Activated CD4-positive, alpha-beta memory T cell treated with anti-CD3 and anti-CD28 coated beads for 36 hours (primary cell): ENCODE measurements at places on chromosomes 13 and 19. TPM values are rescaled to one million over a fixed set of nuclear protein-coding genes. Genes with fewer than 3 reads are reported as not detected.

DNA sequence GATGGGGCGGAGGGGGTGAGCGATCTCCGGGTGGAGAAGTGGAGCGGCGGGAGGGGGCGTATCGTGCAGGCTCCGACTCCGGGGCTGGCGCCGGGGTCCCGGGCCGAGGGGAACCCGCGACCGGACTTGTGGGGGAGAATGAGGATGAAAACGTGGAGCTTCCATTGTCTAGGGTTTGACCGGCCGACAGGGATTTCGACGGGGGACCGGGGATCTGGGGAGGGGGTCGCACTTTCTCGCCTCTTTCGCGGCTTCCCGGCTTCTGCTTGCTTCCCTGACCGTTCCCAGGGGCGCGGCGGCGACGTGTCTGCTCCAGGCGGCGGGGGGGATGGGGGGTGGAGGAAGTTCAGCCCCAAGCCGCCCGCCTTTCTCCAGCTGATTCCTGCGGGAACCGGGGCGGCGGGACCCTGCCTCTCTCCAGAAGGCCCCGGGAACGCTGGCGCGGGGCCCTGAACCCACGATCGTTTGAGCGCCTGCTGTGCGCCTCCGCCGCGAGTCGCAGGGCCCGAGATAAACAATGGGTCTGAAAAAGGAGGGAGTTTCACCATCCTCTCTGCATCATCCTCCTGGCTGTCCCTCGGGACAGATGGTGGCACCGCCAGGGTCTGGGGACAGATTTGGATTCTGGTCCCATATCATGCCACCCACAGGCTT lies 790 bp downstream of the TPM4 start:
- H3K4me3 ChIP-seq, result peak overlapping the region; percentile 97
- H3K36me3 ChIP-seq, result peaks cover 42% of the 10 kb centered on the region
- no peaks in the 10 kb centered on the region for H3K27me3 ChIP-seq
- peaks cover 61% of the 10 kb centered on the region for H3K4me1 ChIP-seq

The GSX1 gene
- not detected for total RNA-seq

GRCh38 chr13:113275387-113275786 lies 21.7 kb upstream of the LAMP1 start:
- H3K4me3 ChIP-seq, result no peak overlapping the region
- no peak overlapping the region for H3K27ac ChIP-seq
- H3K36me3 ChIP-seq, result peaks cover 2% of the 10 kb centered on the region
- DNase-seq, result peak; percentile 43
- H3K4me1 ChIP-seq, result no peaks in the 10 kb centered on the region
- H3K27me3 ChIP-seq, result no peaks in the 10 kb centered on the region

GRCh38 chr13:101530293-101530692 lies 77.8 kb downstream of the ITGBL1 start:
- peaks cover 7% of the 10 kb centered on the region for H3K27me3 ChIP-seq
- H3K4me1 ChIP-seq, result peaks cover 4% of the 10 kb centered on the region
- no peaks in the 10 kb centered on the region for H3K36me3 ChIP-seq
- no peak overlapping the region for H3K27ac ChIP-seq

DNA sequence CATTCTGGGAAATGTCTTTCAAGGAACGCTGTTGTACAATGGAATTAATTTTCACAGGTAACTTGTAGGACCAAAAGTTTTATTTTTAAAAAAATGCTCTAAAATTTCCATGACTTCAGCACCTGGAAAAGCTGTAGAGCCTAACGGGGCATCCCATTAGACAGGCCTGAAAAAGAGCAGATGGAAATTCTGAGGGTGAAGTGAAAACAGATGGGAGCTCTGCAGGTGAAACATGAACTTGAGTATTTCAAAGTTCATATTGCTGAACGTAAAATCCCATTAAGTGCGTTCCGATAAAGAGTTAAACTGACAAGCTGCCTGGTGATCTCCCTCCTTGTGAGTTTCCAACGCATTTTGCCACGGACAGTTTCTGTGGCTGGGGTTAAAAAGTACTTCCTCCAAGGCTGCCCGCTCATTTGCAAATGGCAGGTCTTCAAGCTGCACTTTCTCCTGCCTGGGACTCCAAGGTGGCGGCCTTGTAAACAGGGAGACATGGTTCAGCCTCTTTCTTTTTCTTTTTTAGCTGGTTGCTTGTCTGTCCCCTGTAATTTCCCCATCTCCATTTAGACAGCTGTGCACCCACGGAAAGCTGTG lies 450.4 kb downstream of the FGF9 start:
- H3K36me3 ChIP-seq, result no peaks in the 10 kb centered on the region
- H3K4me1 ChIP-seq, result peaks cover 13% of the 10 kb centered on the region
- no peak overlapping the region for H3K27ac ChIP-seq
- no peak overlapping the region for H3K4me3 ChIP-seq
- H3K27me3 ChIP-seq, result no peaks in the 10 kb centered on the region

GRCh38 chr19:36259211-36259610 lies 44.3 kb downstream of the ZNF146 start:
- H3K36me3 ChIP-seq, result peaks cover 8% of the 10 kb centered on the region
- no peak overlapping the region for H3K27ac ChIP-seq
- H3K4me1 ChIP-seq, result no peaks in the 10 kb centered on the region
- DNase-seq, result no peak

GRCh38 chr13:57740719-57741118 lies 109.2 kb downstream of the PCDH17 start:
- no peaks in the 10 kb centered on the region for H3K27me3 ChIP-seq
- no peak overlapping the region for H3K27ac ChIP-seq
- no peaks in the 10 kb centered on the region for H3K4me1 ChIP-seq
- H3K4me3 ChIP-seq, result no peak overlapping the region
- H3K36me3 ChIP-seq, result no peaks in the 10 kb centered on the region

DNA sequence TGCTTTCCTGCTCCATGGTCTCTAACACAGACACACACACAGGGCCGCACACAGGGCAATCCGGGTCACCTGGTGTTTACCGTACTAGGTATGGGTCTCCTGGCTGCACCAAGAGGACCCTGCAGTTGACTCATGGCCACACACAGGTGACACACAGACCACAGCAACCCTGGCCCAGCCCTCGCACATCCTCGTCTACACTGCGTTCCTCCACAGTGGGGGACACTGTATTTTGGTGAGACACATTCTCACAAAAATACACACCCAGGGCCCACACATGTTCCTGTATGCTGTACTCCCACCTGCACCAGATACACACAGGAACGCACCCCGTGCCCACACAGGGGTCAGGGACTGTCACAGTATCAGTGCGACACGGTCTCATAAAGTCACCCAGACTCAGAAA lies 12.8 kb downstream of the PDE4A start:
- H3K36me3 ChIP-seq, result peaks cover 3% of the 10 kb centered on the region
- no peak overlapping the region for H3K27ac ChIP-seq
- no peak overlapping the region for H3K4me3 ChIP-seq
- peaks cover 43% of the 10 kb centered on the region for H3K4me1 ChIP-seq
- DNase-seq, result no peak

- H3K27me3 ChIP-seq, result peaks cover 1% of the 10 kb centered on the region
- H3K36me3 ChIP-seq, result peaks cover 6% of the 10 kb centered on the region
- peak; percentile 97 for DNase-seq
- H3K27ac ChIP-seq, result peak within 1 kb of the TSS; percentile 100
- H3K4me1 ChIP-seq, result peaks cover 28% of the 10 kb centered on the region
- H3K4me3 ChIP-seq, result peak within 1 kb of the TSS; percentile 100
Measured at GRCh38 chr13:74134221-74134776, at the start of gene KLF12. TSS of gene KLF12 (minus strand) at chr13:74134404.

- DNase-seq, result no peak
- H3K4me1 ChIP-seq, result no peaks in the 10 kb centered on the region
- no peak overlapping the region for H3K27ac ChIP-seq
- peaks cover 11% of the 10 kb centered on the region for H3K27me3 ChIP-seq
Measured at GRCh38 chr13:43297967-43298678, 274.7 kb downstream of the DNAJC15 start.

The TTYH1 gene
- not detected for total RNA-seq

- H3K27me3 ChIP-seq, result no peaks in the 10 kb centered on the region
- no peak overlapping the region for H3K27ac ChIP-seq
- no peak overlapping the region for H3K4me3 ChIP-seq
- no peaks in the 10 kb centered on the region for H3K36me3 ChIP-seq
- DNase-seq, result no peak
Measured at GRCh38 chr13:43232144-43232872, 208.9 kb downstream of the DNAJC15 start.

GRCh38 chr13:24625331-24625731 lies 54.9 kb upstream of the ATP12A start:
- DNase-seq, result no peak
- H3K36me3 ChIP-seq, result no peaks in the 10 kb centered on the region

GRCh38 chr19:16297575-16298178 lies 26.9 kb upstream of the KLF2 start:
- no peak overlapping the region for H3K27ac ChIP-seq
- no peak for DNase-seq

DNA sequence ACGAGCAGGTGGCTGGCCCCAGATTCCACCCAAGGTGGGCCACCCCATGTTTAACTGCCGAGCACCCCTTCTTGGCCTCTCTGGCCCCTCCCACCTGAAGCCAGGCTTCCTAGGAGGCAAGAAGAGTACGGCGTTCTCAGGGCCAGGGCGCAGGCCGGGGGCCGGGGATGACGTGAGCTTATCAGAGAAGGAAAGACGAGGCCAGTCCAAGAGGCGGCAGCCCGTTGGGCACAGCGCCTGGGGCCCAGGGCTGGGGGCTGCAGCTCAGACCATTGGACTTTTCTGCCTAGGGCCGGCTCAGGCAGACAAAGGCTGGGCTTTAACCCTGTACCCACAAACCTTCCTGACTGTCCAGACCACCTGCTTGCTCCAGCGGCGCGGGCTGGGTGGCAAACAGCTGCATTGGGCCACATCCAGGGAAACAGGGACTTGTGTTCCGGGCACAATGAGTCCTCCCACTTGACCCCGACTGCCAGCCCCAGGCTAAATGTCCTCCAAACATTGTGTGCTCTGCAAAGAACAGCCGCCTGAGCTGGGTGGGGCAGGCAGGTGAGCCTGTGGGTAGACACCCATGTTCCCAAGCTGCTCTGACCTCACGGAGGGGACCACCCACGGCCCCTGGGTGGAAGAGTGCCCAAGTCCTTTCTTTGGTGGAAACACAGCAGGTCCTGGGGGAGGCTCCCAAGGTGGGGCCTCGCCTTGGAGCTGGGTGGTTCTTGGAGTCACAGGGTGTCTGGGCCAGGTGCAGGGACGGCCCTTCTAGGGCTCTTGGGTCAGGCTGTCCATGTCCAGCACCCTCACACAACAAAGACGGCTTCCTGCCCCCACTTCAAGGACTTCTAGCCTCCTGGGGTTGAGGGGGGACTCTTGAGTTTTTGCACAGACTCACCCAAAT lies 21.9 kb downstream of the COMP start:
- H3K27ac ChIP-seq, result no peak overlapping the region
- DNase-seq, result no peak
- H3K4me3 ChIP-seq, result no peak overlapping the region
- H3K4me1 ChIP-seq, result no peaks in the 10 kb centered on the region
- no peaks in the 10 kb centered on the region for H3K27me3 ChIP-seq

The ZNF324 gene
- 8.3 TPM for total RNA-seq

The FCAR gene
- not detected for total RNA-seq

- H3K27me3 ChIP-seq, result no peaks in the 10 kb centered on the region
- H3K4me3 ChIP-seq, result no peak overlapping the region
- peaks cover 3% of the 10 kb centered on the region for H3K4me1 ChIP-seq
- no peak for DNase-seq
- H3K36me3 ChIP-seq, result peaks cover 35% of the 10 kb centered on the region
Measured at GRCh38 chr19:43658494-43658893, 11.5 kb downstream of the PLAUR start.

The STRN4 gene
- 59.3 TPM for total RNA-seq
